ENCODE measurements at places on chromosomes 5 and 9.

GRCh38 chr5:53008751-53009150, 19.6 kb downstream of the ITGA2 start:
- DNase-seq = no peak

DNA sequence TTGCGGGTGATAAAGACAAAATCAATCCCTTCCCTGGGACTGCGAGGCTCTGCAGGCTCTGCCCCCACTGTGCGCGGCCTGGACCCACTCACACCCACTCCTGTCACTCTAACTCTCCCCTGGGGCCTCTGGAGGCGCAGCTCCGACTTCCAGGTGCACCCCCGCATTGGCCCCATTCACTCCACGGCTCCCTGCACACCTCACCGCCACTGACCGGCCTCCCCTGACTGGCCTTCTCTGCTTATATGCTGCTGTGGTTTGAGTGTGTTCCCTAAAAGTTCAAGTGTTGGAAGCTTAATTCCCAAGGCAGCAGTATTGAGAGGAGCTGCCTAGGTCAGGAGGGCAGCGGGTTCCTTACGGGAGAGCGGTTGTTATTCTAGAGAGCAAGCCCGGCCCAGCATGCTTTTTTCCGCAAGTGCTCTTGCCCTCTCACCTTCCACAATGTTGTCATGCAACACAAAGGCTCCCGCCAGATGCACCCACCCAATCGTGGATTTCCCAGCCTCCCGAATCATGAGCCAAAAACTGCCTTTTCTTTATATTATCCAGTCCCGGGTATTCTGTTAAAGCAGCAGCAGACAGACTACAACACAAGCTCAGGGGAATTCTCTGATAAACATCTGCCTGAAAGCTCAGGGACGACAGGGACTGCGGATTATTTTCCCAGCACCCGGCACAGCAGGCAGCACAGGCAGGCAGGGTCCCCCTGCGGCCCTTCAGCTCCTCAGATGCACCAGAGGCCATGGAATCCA, 73.5 kb upstream of the LRRTM2 start:
- DNase-seq = no peak

DNA sequence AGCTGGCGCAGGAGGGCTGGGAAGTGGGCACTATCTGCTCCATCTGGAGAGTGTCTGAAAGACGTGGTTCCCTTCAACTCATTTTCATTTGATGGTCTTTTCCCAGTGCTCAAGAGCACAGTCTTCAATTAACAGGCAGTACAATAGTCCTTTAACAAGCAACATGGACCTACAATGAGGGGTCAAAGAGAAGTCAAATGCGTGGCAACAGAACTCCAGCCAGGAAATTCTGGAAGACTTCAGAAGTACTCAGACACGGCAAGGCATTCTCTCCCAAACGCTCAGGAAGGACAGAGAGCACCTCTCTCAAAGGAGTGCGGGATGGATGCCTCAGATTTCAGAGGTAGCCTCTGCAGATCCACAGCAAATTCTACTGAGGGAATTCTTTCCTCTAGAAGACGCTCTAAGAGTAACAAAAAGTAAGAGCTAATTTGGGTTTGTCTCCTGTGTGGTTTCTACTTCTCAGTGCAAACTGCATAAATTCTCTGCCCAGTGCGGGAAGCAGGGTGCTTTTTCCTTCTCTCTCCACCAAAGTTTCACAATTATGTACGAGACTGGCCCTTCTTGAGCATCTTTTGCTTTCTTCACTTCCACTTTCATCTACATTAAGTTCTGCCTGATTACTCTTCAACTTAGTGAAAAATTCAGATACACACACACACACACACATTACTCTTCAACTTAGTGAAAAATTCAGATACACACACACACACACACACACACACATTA, 56.4 kb downstream of the LHFPL2 start:
- DNase-seq = no peak

DNA sequence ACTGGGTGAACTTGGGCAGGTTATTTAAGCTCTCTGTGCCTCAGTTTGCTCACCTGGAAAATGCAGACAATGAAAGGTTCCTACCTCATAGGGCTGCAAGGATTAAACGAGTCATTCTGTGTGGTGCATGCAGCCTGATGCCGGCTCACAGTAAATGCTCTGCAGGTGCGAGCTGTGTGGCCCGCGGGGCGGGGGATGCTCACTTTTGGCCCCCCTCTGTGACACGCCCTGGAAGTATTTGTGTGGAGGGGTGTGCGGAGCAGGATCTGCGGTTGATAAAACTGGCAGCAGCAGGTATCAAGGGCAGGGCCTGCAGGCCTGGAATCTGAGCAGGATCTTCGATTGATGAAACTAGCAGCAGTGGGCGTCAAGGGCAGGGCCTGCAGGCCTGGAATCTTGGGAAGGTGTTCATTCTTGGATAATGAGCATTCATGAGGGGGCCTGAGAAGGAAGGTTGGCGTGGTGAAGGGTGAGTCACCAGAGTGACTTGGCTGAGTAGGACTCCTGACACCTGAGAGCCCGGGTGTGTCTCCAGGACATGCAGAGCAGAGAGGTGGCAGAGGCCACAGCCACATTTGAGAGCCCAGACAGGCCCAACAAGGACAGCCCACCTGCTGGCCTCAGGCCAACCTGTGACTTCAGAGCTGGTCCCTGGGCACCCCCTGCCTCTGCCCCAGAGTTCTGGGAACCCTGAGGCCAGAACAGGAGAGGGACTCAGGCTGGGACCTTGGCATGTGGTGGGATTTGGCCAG, 11.9 kb downstream of the UNC5A start:
- DNase-seq = no peak

DNA sequence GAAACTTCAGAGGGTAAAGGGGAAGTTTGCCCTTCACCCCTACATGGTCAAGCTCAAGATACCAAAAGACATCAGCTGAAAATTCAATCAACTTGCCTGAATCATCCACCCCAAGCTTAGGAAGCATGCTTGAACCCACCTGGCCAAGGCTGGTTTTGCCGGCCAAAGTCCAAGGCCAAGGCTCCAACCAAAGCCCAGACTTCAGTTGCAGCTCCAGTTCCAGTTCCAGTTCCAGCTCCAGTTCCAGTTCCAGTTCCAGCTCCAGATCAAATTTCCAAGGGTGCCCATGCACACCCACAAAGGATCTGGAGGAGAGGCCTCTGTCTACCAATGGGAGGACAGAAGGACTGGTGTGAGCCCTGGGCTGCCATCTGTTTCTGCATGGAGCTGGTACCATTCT, 4.6 kb upstream of the SERINC5 start:
- DNase-seq = no peak

- DNase-seq = no peak
Measured at GRCh38 chr9:82457891-82458290, 469.3 kb downstream of the SPATA31D1 start.

DNA sequence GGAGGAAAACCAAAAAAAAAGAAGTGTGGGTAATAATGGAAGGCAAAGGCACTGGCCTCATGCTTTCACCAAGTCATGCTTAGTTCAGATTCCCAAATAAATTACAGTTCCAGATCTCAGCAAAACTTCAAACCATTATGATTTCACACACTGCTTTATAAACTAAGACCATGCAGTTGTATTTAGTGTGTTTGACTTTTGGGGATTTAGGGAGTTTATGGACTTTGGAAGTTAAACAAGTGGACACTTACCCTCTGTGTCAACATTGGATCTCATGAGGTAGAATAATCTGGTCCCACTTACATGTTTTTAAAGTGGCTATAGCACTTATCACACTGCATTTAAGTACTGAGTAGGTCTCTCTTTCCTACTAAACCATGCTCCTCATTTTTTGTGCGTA, 3.7 kb downstream of the DNAJC25 start:
- DNase-seq = no peak

DNA sequence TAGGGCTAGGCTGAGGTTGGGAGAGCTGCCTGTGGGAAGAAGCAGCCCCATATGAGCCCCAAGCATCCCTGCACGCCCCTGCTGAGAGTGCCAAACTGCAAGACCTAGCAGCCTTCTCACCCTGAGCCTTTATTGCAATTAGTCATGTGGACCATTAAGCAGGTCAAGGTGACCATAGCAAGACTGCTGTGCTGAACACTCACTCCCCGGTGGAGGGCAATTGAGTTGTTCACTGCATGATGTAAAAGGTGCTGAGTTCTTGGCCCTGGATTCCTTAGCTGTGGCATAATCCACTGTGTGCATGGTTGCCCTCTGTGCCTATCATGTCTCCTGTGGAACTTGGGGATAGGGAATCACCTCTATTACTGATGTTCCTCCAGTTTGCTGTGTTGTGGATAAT, 131.1 kb downstream of the FOXD1 start:
- DNase-seq = no peak

GRCh38 chr9:90778746-90779145, 22.9 kb upstream of the SYK start:
- no peak for DNase-seq

- DNase-seq = no peak
Measured at GRCh38 chr9:71250581-71250980, 129.2 kb upstream of the TRPM3 start.

DNA sequence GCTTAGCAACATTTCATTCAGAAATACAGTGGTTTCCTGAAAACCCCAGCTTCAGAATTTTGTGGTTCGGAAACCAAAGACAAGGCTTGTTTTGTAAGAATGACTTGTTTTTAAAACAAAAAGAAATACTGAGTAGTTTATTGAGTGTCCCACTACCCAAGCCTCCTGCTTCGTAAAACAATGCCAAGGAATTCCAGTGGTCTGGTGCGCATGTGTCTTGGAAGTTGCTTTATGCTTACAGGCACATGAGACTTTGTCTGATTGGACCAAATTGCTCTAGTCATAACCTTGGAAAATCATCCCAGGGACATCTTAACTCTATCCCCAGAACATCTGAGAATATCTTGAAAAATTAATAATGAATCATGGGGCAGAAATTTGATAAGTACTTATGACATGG, 77.1 kb upstream of the FST start:
- DNase-seq = no peak

DNA sequence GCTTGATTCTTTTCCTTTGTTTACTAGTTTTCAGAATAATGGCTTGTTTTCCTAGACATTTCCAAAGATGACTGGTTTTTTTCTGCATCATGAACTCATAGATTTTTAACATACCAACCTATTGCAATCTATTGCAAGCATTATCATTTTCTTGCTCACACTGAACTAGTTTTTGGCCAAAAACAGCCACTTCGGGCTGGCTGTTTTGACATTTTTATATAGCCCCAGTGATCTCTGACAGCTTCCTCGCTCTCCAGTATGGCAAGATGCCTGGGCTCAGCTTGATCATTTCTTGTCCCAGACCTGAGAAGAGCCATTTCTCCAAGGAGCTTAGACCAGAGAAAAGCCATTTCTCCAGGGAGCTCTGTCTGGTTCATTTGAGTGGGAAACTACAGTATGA, 94.3 kb upstream of the MAMDC2 start:
- no peak for DNase-seq

- DNase-seq = no peak
Measured at GRCh38 chr9:120387257-120388002, 192.5 kb downstream of the CDK5RAP2 start.

- no peak for DNase-seq
Measured at GRCh38 chr9:111959468-111960359, 63.1 kb downstream of the UGCG start.

- no peak for DNase-seq
Measured at GRCh38 chr5:174837919-174838902, 113.8 kb downstream of the MSX2 start.

GRCh38 chr5:11322133-11322532, 561.1 kb upstream of the DAP start:
- no peak for DNase-seq
